ENCODE measurements at places on chromosomes 4 and X. TPM values are rescaled to one million over a fixed set of nuclear protein-coding genes. Genes with fewer than 3 reads are reported as not detected.

HSFX2 gene
- 1.9 TPM for total RNA-seq

RTL9 gene
- total RNA-seq = not detected

UGT2B28 gene
- not detected for total RNA-seq

SLC6A14 gene
- not detected for total RNA-seq

SPANXA2 gene
- total RNA-seq = not detected

MAGEA10 gene
- total RNA-seq = not detected

SLC38A5 gene
- total RNA-seq = 14.8 TPM

GRCh38 chr4:123606946-123607542 is 210.4 kb downstream of the SPRY1 start:
- DNase-seq = no peak

DNA sequence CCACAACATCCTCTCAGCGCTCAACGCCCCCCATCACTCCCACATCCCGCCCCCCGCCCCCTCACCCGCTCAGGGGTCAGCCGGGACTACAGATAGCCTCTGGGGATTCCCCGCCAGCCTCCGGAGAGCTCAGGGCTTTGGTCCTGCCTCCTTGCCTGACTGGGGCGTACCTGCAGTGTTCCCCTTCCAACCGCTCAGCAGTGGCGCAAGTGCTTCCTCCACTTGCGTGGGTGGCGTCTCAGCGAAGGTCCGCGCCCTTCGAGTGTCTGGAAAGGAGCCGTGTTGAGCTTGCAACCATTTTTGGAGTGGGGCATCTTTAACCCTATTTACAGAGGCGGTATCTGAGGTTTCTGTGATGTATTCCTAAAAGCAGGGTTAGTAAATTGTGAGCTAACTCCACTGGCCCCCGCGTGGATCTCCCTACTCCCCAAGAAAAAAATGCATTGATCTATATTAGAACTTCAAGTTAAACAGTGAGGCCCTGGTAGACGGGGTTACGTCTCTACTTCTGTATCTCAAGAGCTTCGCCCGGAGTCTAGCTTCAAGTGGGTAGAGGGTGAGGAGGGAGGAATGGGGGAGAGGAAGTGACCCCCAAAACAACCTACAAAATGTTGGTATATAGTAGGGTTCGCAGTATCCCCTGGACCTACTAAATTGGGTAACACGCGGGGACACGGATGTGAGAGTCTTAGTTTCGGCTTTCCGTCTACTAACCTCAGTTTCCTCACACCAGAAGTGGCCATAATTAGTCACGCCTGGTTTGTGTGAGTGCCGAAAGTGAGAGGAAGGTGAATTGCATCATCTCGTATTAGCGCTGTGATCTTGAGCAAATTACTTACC is 16.1 kb downstream of the NKX3-2 start:
- DNase-seq = peak; percentile 49

- DNase-seq = no peak
Observed at GRCh38 chr4:23235628-23236390, 543.1 kb downstream of the GBA3 start.

- DNase-seq = no peak
Observed at GRCh38 chr4:39259571-39260330, 77.4 kb downstream of the WDR19 start.

GRCh38 chr4:149830823-149831222 is 15.2 kb upstream of the IQCM start:
- no peak for DNase-seq

DNA sequence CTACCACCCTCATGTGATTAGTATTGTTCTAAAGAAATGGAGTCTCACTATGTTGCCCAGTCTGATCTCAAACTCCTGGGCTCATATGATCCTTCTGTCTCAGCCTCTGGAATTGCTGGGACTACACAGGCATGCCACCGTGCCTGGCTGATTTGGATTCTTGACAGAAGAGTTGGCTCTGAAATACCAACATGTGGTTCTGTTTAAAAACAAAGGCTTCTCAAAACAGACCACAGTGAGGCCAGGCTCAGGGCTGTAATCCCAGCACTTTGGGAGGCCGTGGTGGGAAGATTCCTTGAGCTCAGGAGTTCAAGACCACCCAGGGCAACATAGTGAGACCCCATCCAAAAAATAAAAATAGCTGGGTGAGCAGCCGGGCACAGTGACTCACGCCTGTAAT is 126.7 kb downstream of the DHRSX start:
- DNase-seq = no peak

DNA sequence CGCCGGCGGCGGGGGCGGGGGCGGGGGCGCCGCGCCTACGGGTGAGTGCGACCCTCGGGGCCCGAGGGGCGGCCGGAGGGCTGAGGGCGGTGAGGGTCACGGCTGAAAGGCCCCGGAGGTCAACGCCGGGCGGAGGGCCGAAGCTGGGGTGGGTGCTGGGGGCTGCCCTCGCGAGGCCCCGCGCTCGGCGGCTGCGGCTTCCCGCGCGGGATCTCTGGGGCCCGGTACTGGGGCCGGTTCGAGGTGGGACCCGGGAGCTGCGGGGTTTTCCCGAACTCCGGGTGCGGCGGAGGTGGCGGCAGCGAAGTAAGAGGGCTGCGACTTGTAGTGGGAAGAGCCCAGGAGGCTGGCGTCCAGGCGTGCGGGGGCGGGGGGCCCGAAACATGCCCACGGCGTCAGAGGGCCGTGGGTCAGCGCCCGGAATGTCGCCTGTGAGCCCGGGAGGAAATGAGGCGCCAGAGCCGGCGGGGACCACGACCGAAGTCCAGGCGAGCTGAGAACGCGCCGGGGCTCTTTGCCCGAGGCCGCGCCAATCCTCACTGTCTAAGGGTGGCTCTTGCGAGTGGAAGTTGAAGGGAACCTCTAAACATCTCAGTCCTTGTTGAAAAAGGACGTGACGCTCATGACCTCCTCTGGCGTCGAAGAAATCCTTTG is 407 bp downstream of the IL13RA1 start:
- DNase-seq = peak; percentile 32

- DNase-seq = no peak
Observed at GRCh38 chr4:77176640-77177039, 19.6 kb downstream of the CCNG2 start.

GRCh38 chr4:152114562-152114961 is 353.8 kb upstream of the GATB start:
- no peak for DNase-seq

DNA sequence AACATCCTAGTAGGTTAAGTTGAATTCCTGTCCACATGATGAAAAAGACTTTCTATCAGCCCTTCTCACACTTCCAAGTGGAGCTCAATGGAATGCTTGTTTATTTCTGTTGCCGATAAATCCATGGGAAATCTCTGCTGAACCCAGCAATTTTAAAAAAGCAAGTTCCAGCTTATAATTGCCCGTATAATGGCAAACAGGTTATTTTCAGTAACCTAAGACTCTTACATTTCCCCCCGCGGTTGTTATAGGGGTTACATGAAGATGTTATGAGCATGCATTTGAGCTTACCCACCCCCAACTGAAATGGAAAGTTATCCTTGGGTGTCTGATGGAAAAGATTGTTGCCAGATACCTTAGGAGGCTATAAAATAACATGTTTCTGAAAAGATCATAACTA is 136.2 kb downstream of the PALLD start:
- no peak for DNase-seq

DNA sequence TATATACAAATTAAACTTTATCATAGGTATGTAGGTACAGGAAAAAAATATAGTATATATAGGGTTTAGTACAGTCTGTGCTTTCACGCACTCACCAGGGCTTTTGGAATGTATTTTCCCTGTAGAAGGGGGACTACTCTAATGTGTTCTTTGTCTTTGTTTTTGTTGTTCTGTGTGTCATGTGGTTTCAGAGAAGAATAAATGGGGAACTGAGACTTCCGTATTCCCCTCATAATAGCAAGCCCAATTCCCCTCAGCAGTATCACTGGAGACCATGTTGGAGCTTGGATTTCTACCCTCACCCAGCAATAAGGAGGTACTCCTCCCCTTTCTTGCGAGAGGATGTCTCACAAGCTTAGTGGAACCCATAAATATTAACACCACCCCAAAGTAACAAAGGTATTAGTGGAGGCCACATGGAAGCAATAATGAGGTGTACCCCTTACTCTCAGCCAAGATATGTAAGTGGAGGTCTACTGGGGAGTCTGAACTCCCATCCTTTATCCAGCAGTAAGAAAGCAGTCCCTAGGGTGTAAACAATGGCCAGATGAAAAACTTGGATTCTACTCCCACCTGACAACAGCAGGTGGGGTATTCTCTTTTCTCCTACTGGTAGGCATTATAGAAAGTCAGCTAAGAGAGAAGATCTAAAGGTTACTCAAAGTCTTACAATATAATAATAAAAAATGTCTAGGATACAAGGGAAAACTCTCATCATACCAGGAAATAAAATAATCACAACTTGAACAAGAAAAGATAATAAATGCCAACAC is 805.4 kb upstream of the GALNTL6 start:
- no peak for DNase-seq

DNA sequence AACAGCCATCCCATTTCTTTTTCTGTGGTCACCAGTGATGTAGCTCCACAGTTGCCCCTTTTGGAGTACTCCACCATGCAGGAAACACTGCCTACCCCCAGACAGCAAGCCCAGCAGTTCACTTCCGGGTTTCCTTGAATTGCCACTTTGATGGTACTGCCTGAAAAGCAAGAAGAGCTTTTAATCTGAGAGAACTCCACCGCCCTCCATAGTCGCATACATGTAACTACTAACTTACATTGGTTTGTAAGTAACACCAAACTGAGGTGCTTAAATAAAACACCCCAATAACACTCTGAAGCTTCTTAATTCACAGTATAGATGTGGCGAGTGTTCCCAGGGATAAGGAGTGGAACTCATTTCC is 53.6 kb upstream of the HPSE start:
- DNase-seq = no peak

DNA sequence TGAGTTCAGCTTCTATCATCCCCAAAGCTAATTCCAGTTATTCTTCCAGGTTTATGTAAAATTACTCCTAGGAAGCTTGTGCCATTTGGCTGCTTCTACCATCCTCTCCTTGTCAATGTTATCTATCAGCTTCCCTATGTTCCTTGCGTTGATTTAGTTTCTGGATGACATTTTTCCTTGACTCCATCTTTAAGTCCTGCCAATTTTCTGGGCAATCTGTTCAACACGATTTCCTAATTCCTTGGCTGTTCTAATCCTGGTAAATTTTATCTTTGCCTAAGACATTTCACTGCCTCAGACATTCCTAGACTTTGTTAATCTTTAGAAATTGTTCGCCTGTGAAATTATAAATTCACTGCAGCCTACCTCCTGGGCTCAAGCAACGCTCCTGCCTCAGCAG is 125.1 kb downstream of the PDS5A start:
- DNase-seq = no peak

GRCh38 chrX:102514536-102514935 is 2.0 kb downstream of the TMSB15A start:
- DNase-seq = no peak

DNA sequence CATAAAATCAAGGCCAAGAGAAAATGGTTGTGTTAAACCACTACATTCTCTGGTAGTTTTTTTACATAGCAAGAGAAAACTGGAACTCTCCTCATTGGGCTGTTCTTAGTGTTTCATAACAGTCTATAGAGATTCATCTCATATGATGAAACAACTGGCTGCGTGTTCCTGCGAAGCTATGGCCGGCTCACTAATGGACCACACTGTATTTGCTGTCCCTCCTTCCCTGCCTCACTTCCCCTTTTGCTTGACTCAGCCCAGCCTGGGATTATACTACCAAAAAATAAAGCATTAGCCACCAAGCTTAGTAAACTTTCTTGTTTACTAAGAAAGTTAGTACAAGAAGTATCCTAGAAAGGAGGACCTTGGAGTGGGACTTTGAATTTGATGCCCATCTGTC is 31.6 kb upstream of the LSM6 start:
- DNase-seq = no peak

DNA sequence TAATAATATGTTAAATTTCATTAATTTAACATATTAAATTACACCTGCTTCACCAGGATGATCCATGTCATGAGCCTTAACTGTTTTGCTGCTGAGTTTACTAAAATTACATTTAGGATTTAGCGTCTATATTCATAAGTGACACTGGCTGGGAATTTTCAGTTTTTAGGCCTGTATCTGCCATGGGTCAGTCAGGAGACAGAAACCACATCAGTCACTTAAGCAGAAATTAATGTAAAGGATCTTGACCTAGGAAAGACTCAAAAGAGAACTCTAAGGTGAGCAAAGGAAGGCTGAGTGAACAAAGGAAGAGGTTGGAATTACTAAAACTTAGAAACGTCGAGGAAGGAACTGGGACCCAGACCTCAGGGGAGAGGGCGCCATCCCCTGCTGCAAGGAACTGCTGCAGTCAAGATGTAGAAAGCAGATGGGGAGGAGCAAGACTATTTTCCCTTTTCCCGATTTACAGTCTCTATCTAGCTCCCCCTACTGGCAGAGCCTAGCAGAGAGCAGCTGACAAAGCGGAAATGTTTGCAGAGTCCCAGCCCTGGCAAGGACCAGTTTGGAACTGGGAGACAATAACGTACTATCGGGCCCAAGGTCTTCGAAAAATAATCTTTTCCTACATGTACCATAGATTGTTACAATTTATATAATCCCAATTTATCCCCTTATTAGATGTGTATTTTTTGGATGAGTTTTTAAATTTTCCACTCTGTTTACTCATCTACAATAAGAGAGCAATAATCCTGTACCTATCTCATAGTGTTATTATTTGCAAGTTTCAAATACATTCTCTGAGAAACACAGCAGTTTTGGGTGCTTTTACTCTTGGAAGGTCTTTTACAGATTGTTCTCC is 22.6 kb upstream of the RBBP7 start:
- DNase-seq = peak; percentile 76

DNA sequence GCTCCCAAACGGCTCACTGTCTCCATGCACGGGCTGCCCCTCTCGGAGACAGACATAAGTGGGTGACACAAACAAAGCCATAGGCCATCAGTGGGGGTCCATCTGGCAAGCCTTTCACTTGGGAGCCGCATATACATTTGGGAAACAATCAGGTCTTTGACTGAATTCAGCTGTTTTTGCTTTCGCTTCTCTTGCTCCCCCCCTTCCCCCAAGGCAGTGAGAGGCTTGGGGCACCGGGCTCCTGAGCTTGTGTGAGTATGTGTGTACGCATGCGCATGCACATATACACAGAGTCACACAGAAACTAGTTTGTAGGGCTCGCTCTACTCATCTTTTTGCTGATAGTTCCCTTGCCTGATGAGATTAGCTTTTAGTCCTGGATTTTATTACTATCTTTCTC is 284.4 kb downstream of the AFF2 start:
- DNase-seq = peak; percentile 18

DNA sequence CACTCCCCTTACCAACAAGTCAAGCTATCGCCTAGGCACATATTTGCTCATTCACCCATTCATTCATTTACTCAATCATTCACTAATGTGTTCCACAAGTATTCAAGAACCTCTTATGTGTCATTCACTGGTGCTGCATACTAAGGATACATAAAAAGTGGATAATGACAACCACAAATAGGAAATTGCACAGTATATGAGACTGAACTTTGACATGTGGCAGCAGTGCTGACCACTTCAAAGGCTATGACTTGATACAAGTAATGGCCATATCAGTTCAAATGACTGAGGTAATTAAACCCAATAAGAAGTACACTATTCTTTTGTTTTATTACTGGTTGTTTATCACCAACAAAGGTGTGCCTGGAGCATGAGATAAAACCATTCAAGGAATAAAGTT is 282.5 kb downstream of the KLHL13 start:
- no peak for DNase-seq

Measured in B cell (primary cell).